ENCODE measurements at places on chromosomes 5 and 9.

DNA sequence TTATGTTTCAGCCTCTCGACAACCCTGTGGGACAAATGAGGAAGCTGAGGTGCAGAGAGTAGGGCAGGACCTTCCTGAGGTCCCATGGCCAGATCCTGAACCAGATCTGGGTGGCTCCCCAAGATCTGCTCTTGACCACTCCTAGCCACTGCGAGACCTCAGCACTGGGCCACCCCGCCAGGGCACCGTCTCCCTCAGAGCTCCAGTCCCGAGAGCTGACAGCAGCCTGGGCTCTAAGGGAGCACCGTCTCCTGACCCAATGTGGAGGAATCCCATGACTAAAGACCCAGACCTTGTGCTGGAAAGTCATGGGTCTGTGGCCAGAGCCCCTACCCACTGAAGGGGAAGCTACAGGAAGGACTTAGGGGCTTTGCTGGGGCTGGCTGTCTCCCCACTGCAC is 4.5 kb upstream of the LMX1B start:
- DNase-seq: no peak

- DNase-seq: peak; percentile 24
These were observed 43.3 kb upstream of the NCS1 start for GRCh38 chr9:130128733-130129431.

DNA sequence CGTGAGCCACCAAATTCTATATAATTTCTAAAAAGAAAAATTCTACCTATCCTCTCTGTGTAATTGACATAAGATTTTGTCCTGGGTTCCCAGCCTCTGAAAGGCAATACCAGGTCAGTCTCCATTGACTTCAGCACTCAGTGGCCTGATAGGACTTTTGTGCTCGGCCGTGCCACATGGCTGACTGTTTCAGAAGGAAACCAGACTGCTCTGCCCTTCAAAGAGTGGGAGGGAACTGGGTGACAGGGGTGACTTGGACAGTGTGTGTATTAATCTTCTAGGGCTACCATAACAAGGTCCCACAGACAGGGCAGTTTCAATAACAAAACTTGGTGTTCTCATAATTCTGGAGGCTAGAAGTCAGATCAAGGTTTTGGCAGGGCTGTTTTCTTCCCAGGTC is 43.0 kb downstream of the ARHGAP26 start:
- no peak for DNase-seq

- DNase-seq: no peak
These were observed 213.9 kb upstream of the TBCA start for GRCh38 chr5:77990020-77990419.

- no peak for DNase-seq
These were observed 48.7 kb upstream of the CEMIP2 start for GRCh38 chr9:71816916-71817451.

- no peak for DNase-seq
These were observed 483 bp downstream of the FBXL7 start for GRCh38 chr5:15500325-15501001.

DNA sequence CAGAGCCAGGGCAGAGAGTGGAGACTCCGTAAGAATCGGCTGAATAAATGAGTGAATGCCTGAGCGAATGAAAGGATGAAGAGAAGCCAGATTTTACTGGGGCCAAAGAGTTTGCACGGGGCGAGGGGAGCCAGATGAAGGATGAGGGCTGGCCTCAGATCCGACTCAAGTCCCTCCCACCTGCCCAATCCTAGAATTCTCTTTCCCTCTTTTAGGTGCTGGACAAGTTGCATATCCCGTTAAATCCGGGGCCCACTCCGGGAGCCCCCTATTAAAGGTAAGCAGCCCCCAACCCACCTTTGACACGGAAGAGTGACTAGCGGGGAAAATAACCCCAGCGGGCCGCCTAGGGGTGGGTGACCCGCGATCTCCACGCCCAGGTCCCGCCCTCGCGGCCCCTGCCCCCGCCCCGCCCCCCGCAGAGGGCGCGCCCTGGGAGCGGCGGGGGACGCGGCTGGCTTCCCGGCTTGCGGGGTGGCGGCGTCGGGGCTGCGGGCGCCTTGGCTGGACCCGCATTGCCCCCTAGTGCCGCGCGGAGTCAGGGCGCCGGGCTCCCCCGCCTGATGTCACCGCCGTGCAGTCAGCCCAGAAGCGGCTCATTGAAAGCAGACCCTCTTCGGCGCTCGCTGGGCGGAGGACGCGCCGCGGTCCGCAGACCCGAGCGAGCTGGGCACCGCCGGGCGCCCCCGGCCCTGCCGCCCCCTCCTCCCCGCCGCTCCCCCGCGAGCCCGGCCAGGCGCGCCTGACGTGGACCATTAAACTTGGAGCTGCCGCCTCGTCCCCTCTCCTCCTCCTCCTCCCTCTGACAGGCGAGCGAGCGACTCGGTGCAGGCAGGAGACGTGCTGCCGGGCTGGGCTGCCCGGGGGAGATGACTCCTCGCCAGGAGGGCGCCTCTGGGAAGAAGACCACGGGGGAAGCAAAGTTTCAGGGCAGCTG is at the start of gene ADRA1B:
ADRA1B (plus strand) TSS at position 579 of the 937 bp plus-strand sequence. CDS start 424 bp downstream, outside the sequence.
- peak; percentile 20 for DNase-seq

- DNase-seq: no peak
These were observed 44.6 kb downstream of the WHRN start for GRCh38 chr9:114460513-114461199.

- no peak for DNase-seq
These were observed 3.4 kb downstream of the LRRC70 start for GRCh38 chr5:62581836-62582597.

DNA sequence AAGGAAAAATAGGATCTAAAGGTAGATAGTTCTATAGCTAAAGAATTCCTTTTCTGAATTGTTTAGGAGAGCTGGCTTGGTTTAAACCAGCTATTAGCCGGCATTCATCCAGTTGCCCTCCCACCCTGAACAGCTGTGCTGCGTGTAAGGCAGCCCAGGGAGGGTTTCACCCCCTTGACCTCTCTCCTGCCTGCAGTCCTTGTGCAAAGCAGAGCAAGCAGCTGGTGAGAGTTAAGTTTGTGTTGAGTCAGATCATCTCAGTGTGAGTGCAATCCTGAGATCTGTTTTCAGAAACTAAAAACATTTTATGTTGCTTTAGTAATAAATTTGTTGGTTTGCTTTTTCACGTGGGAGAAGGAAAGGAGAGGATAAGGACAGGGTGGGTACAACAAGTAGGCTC is 13.0 kb downstream of the SLC25A25 start:
- DNase-seq: no peak

- DNase-seq: no peak
These were observed 13.5 kb upstream of the DRD1 start for GRCh38 chr5:175457466-175457865.

- DNase-seq: no peak
These were observed 59.1 kb downstream of the GALNT12 start for GRCh38 chr9:98866435-98867102.

- no peak for DNase-seq
These were observed 179.8 kb upstream of the PLPPR1 start for GRCh38 chr9:100848726-100849125.

DNA sequence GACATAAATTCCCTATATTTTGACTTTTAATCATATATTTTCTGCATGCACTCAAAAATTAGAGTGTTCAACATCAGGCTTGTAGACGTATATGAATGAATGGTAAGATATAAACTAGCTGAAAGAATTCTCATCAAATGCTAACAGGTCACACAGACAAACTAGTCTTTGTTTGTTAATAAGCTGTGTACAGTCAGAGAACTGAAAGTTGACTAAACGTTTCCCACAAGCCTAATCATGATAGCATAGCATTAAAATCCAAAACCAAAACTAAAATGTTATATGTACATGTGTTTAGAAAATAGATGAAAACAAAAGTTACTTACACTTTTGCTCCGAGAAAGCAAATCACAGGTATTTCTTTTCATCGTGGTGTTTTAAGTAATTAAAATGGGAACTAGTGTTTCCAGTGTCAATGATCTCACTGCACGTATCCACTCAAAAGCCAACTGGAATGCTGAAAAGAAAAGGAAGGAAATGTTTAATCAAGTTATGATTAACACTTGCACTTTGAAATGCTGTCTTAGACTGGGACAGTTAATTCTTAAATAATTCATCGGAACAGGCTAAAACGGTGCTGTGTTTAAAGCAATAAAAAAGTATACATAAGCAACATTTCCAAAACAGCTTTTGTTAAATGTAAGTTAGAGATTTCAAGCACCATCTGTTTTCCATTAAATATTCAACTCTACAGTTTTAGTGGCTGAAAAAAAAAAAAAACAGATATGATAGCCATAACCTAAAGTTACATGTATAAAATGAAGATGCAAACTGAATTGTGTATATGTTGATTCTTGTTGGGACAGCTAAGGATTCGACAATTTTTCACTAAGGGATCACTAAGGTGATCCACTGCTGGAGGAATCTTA is 291.9 kb upstream of the PDE4D start:
- DNase-seq: no peak

GRCh38 chr9:131302244-131303075 is 12.9 kb downstream of the PLPP7 start:
- DNase-seq: no peak

DNA sequence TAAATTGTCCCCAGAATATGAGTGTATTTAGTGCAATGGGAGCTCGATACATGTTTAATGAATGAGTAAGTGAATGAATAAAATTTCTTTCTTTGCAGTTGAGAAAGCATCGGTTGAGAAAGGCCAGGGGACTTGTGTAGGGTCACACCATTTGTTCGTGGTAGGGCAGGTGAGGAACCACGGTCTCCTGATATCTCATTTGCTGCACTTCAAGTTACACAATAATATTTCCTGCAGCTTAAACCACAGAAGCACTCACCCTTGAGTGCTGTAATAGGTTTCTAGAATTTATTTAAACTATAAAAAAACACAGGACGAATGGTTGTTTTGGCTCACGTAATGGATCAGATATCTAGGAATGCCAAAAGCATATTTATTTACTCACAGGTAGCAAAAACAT is 429.8 kb downstream of the SPATA31D1 start:
- DNase-seq: no peak

DNA sequence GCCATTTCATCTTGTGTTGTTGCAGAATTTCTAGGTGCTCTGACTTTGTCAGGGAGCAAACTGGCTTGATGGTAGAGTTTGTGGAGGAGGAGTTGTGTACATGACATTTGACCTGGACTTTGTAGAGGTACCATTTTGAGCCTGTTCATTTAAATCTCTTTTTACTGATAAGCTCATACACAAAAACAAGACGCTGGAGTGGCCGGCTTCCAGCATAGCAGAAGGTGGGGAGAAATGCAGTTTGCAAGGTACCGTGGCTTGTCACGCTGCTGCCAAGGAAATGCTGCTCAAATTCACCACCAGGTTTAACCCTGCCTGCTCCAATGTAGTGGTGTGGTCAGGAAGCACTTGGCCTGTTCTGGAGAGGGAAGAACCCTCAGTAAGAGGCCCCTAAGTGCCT is 18.9 kb upstream of the IQGAP2 start:
- no peak for DNase-seq

GRCh38 chr9:123090956-123091355 is 57.5 kb downstream of the GPR21 start:
- DNase-seq: no peak

DNA sequence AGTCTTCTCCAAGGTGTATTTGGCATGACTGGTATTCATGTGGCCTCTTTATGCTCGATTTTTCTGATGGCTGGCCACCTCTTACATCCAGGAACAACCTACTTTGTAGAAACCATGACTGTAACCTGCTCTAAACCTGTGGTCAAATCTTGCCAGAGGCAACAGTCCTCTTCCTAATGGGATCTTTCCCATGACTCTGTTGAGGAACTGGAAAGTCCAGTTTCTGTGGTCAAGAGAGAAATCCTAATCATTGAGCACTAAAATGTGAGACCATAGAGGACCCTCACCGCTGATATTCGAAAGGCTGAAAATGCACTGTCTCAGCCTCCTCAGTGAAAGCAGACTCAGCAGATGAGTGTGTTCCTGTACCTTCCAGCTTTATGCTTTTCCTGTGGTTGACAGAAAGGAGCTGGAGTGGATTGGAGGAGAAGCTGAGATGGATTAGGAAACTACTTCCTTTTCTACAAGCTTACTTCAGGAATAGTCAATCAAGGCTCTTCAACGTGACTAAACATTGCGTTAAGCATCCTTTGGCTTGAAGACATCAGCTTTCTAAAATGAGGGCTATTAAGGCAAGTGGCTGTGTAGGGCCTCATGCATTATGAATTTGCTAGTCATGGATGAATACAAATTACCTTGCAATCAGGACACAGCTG is 69.7 kb upstream of the DAPK1 start:
- no peak for DNase-seq

DNA sequence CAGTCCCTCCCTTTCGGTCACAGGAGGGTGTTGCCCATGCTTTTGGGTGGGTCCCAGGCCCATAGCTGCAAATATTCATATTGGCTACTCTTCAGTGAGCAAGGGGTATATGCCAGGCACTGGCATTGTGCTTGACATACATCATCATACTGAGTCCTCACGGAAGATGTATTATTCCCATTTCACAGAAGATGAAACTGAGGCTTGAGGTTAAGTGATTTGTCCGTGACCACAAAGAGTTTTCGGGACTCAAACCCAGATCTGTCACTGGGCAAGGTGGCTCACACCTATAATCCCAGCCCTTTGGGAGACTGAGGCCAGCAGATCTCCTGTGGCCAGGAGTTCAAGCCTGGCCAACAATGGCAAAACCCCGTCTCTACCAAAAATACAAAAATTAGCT is 6.5 kb upstream of the FGFR4 start:
- no peak for DNase-seq

GRCh38 chr9:69895185-69895584 is 74.6 kb downstream of the CFAP95 start:
- no peak for DNase-seq

- no peak for DNase-seq
These were observed 86.5 kb upstream of the ANKRD55 start for GRCh38 chr5:56319526-56320181.

DNA sequence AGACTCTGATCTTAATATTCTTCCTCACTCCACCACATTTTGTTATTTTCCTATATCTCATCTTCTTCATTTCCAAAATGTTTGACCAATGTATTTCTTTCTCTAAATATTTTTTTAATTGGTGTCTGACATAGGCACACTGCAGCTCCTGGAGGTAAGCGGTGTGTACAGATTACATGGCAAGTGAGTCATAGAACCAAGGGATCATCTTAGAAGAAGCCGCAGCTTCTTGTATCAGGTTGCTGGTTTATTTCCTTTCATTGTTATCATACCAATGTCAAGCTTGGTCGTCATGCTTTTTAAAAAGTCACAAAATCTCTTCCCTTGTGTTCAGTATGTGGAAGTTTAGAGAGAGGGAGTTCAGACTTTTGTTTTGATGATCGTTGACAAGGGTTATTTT is 526.1 kb upstream of the CDH18 start:
- no peak for DNase-seq

GRCh38 chr5:127587246-127587917 is 61.5 kb upstream of the CTXN3 start:
- no peak for DNase-seq

DNA sequence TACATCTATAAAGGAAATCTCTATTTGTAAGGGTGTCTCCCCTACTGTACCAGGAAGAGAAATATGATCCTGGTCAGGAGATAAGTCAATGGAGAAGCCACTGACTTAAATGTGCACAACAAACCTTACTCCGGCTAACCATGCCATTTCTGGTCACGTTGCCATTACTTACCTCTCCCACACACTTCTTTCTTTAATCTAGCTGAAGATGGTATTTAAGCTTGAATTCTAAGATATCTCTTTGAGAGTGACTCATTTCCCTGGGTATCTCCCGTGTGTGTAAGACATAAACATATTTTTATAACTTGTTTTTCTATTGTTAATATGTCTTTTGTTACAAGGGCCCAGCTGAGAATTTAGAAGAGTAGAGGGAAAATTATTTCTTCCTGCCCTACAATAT is 296.6 kb downstream of the SEMA5A start:
- DNase-seq: no peak

- no peak for DNase-seq
These were observed 207.7 kb downstream of the MEF2C start for GRCh38 chr5:88675168-88675707.
